ENCODE measurements at places on chromosomes 11 and 22.

- peak; percentile 62 for DNase-seq
These were observed 206.3 kb upstream of the BLID start for GRCh38 chr11:122322329-122322728.

DNA sequence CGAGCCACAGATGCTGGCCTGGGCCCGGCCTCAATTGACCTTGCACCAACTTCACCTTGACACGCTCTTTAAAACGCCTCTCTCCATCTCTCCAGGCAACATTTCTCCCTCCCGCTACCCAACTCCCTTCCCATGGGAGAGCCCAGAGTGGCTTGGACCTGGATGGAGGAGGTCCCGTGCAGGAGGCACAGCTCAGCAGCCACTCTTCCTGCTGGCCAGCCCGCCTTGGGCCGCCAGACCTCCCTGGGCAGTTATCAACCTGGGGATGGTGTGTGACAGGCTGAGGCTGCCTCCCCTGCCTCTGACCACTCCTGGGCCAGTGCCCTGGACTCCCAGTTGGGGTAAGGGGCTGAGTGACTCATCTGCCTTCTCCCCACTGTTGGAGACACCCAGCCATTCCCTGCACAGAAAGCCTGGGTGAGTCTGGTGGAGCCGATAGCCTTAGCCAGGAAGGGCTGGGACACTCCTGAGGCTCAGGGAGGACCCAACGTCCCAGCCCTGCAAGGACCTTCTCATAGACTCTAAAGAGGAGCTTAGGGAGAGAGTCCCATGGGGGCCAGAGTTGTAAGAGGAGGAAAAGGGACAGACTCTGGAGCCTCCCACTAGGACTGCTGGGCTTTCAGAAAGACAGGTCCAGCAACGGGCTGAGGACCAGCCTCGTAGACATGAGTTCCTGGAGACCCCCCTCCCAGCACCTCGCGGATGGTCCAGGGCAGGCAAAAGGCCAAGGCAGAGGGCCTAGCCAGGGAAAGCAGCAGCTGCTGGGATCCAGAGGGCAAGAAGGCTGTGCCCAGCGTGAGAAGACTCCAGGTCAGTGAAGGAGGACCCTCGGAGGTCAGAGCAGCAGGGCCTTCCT is 131.7 kb downstream of the CEP164 start:
- no peak for DNase-seq

GRCh38 chr11:72239313-72239848 is 4.6 kb downstream of the PHOX2A start:
- peak; percentile 53 for DNase-seq

DNA sequence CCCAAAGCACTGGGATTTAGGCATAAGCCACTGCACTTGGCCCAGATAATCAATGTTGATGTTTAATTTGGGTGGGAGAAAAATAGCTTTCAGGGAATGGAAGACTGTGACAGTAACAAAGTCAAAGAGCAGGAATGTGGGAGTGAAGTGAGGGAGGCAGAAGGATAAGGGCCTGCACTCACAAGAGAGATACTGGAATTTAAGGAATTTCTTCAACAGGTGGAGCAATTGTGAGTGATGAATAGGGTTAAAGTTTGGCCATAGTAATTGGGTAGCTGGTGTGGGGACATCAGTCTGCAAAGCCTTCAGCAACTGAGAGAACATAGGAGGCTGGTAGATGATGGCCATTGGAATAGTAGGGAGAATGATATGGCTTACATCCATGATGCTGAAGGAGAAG is 8.6 kb upstream of the APBB1 start:
- DNase-seq: no peak

DNA sequence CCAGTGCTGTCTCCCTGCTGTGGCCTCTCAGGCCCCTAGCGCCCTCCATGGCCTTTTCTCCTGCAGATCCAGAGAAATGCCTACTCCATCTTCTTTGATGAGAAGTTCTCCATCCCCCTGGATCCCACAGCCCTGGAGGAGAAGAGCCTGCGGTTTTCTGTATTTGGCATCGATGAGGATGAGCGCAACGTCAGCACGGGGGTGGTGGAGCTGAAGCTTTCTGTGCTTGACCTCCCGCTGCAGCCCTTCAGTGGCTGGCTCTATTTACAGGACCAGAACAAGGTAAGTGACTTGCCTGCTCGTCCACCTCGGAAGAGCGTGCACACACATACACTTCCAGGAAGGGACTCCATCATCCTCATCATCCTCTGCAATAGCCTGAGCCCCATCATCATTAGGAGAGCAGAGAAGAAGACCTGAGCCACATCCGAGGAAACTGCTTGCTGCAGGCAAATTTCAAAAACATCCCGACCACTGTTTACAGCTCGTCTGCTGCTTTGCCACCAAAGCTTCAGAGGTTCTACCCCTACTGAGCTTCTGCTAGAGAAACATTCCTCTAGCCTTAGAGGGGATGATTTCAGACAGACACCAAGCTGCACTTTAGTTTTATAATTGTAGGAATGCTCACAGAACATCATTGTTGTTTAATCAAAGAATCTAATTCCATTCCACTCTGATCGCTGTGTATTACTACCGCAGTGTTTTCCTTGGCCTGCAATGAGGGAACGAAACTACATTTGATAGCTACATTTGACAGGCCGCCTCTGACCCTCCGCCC is 12.9 kb upstream of the RHOD start:
- no peak for DNase-seq

DNA sequence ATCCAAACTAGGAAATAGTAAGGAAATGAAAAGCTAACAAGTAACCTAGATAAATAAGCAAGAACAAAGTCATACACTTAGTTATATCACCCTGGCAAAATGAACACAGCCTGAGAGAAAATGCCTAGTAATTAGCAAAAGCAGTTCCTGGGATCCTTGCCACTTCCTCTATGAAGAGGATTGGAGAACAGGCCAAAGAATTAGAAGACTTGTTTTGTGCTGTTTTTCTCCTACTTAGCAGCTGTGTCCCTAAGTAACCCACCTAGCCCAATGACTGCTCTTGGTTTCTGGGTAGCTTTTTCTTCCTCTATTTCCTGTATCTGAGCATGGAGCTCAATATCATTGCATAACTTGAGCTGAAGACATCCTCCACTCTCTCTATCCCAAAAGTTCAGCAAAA is 713.9 kb downstream of the ETS1 start:
- DNase-seq: no peak

- DNase-seq: no peak
These were observed 1.9 kb downstream of the P2RX6 start for GRCh38 chr22:21016644-21017420.

- DNase-seq: no peak
These were observed 11.9 kb downstream of the IFT27 start for GRCh38 chr22:36764060-36764459.

- no peak for DNase-seq
These were observed 54.1 kb upstream of the ARHGAP20 start for GRCh38 chr11:110766316-110766715.

DNA sequence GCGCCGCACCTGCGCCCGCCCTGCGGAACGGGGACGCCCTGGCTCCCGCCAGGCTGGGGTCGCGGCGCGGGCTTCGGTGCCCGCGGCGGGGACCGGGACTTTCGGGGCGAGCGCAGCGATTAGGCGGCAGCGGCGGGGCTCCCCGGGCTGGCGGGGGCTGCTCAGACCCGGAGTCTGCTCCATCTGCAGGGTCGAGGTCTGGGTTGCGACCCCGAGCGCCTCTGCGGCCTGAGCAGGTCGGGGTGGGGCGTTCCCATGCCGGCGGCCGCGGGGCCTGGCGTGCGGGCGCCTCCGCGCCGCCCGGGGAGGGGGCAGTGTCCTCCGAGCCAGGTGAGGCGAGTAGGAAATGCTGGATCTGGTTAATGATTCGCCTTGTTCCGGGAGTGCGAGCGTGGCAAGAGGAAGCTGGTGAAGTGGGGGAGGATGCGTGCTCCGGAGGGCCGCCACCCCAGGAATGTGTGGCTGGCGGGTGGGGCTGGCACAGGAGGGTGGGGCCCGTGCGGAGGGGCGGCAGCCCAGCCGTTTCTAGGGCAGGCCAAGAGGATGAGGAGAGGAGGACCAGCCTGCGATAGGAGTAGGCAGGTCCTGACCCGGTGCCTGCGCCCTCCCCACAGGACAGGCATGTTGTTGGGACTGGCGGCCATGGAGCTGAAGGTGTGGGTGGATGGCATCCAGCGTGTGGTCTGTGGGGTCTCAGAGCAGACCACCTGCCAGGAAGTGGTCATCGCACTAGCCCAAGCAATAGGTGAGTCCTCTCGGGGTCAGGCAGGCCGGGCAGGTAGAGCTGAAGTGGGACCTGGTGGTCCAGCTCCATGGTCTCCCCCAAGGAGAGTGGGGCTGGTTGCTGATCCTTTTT is 606 bp downstream of the RASSF7 start:
- DNase-seq: no peak

GRCh38 chr22:46660604-46661201 is 40.5 kb downstream of the GRAMD4 start:
- DNase-seq: no peak

DNA sequence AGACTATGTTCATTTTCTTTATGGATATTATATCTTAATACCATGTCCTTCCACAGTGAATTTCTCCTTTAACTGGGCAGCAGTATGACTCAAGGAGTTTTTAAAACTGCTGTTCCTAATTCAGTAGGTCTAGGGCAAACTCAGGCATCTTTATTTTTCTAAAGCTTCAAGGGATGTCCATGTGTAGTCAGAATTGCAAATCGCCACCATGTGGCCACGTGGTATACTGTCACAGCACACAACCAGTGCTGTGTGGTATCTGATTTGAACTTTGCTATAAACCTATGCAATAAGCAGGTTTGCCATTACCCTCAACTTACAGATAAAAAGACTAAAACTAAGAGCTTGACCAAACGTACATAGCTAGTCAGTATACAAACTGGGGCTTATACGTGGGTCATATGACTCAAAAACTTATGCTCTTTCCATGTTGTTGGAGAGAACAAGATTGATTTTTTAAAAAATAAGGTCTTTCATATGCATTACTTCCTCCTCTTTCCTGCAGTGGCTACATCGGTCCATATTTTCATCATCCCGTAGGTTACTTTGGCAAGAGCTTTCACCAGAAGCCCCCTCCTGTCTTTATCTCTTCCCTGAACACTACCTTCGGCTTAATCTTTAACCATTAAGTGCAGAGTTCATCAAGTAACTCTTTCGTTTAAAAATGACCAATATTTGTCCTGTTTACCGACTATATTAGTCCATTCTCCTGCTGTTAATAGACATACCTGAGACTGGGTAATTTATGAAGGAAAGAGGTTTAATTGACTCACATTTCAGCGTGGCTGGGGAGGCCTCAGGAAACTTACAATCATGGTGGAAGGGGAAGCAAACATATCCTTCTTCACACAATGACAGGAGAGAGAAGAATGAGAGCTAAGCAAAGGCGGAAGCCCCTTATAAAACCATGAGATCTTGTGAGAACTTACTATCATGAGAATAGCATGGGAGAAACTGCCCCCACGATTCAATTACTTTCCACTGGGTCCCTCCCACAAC is 8.0 kb upstream of the HTATIP2 start:
- peak; percentile 26 for DNase-seq

DNA sequence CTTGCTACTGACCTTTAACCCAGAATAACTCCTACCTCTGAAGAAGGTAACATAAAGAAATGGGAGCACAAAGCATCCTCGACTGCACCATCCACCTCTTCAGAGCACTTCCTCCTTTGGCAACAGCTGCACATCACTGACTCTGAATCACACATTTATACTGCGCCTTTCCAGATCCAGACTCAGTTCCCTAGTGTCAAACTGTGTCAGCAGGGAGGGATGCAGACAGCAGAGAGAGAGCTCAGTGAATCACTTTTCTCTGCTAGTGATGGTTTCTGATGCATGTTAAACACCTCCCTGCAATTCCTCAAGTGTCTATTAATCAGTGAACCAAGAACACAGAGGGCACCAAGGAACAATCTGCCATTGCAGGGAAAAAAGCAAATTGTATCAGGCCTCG is 118.9 kb downstream of the PLEKHA7 start:
- peak; percentile 41 for DNase-seq
